Stimulated activated CD4-positive, alpha-beta T cell treated with anti-CD3 and anti-CD28 coated beads, Interleukin-1b, Interleukin-23, amount 100 ng/mL, for 1 hour (primary cell): ENCODE measurements at places on chromosomes 4 and X.

GRCh38 chr4:79338148-79338547 lies 12.3 kb upstream of the NAA11 start:
- no peak for DNase-seq

DNA sequence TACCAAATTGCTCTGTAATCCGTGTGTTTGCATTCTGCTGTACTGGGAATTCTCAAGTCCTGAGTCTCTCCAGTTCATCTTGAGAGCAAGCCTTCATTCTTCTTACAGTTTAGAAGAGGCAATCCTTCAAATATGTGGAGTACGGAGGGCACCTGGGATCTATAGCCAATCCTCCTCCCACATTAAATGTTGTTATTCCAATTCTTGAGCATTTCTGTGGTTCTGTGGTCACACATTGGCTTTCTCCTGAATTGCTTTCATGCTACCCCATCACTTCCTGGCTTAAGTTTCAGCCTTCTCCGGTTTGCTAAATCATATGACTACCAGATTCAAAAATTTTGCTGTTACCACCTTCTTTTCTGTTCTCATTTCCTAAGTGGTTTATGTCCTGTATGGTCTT lies 611.1 kb downstream of the PCDH19 start:
- DNase-seq, result no peak

GRCh38 chr4:183185018-183185417 lies 86.0 kb downstream of the WWC2 start:
- no peak for DNase-seq

DNA sequence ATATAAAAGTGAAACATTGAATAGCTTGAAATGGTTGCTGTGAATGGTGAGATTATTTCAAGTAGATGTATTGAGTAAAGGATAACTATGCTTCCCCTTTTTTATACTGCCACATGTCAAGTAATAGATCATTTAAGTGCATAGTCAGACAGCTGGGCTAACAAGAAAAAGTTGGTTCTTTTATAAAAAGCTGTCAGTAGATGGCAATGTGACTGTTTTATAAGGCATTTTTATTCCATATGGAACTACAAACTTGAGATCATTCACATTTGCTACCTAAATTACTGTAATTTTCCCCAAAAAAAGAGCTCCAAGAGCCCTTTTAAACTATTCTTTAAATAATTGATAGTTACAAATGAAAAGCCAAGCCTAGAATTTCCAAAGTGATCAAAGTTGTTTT lies 831.0 kb downstream of the C4orf33 start:
- DNase-seq, result no peak

DNA sequence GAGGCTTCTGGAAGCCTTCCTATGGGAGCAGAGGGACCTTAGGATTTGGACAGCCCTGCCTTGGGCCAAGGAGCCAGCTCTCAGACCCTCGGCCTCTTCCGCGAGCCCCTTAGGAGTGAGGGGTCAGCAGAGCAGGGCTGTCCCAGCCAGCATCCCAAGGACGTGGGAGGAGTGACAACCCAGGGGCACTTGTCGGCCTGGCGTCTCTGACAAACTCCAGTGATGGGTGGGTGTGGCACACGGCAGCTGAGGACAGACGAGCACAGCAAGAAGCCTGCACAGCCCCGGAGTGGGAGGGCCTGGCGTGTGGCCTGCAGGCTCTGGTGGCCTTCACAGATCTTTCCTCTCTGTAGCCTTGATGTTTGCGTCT lies 11.6 kb upstream of the TNIP2 start:
- DNase-seq, result no peak
